CD4-positive, alpha-beta T cell (primary cell): ENCODE measurements at places on chromosomes 12 and 14.

GRCh38 chr12:124194893-124195566, 99.9 kb upstream of the RFLNA start:
- DNase-seq: no peak

GRCh38 chr12:13288937-13289652, 92.6 kb downstream of the EMP1 start:
- no peak for DNase-seq

DNA sequence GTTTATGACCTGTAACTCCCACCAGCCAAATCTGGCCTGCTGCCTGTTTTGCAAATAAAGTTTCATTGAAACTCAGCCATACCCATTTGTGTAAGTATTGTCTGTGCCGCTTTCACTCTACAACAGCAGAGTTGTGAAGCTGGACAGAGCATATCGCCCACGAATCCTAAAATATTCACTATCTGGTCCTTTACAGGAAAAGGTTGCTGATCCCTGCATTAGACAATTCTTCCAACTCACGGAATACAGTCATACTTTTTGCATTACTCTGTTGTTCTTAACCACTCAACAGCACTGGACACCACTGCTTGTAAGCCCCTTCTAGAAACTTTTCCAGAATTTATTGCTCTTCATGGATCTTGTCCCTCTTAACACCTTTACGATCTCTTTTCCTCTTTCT, 435.4 kb downstream of the EGLN3 start:
- DNase-seq: no peak

GRCh38 chr12:68438601-68439000, 106.4 kb upstream of the MDM1 start:
- no peak for DNase-seq

DNA sequence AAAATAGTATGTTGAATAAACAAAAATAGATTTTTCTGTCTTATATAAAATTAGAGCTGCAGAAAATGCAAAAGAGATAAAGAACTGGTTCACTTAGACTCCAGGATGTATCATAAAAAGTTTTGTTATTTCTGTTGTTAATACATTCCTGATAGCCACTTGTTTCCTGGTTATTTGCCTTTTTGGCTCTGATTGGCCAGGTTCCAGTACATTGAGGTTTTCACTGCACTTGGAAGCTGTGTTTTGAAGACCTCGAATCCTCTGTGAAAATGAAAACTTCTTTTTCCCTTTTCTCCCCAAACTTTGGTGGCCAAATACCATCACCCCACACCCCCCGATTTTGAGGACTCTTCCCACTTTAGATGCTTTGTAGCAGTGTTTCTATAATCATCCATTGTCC, 525.3 kb downstream of the MED13L start:
- no peak for DNase-seq

DNA sequence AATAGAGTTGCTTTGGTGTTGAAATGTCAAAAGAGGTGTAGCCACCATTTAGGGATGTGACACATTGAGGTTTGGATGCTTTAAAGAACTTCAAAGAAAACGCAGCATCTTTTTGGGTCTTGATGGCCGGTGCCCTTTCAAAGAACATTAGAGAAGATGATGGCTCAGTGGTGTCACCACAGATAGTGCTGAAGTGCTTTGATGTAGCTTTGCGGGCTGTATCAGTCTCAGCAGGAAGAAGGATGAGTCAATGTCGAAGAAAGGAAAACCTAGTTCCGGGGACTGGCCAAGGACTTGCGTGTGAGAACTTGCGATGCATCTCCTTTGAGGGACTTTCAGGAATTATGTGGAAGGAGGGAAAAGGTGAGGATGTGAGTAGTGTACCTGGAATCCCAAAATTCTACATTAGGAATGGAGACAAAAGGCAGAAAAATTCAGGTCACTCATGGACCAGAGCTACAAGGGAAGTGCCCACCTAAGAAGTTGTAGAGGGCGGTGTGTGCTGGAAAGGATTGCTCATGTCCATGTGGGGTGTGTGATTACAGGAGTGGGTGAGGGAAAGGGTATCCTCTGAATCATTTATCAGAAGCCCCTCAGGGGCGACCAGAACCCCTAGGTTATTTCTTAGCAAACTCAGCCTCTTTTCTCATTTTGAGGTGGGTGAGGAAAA, 39.7 kb upstream of the GZMB start:
- peak; percentile 45 for DNase-seq

DNA sequence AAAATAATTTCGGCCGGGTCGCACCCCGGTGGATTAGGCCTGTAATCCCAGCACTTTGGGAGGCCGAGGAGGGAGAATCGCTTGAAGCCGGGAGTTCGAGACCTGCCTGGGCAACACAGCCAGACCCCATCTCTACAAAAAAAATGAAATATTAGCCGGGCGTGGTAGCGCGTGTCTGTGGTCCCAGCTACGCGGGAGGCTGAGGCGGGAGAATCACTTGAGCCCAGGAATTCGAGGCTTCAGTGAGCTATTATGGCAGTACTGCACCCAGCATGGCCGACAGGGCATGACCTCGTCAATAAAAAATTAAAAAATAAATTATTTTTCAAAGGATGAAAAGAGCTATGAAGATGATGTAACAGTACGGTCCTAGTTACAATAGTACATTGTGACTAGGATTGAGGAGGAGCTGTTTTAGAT, 523 bp downstream of the GTF2H3 start:
- no peak for DNase-seq

GRCh38 chr14:66247662-66248193, 238.4 kb upstream of the CCDC196 start:
- no peak for DNase-seq

DNA sequence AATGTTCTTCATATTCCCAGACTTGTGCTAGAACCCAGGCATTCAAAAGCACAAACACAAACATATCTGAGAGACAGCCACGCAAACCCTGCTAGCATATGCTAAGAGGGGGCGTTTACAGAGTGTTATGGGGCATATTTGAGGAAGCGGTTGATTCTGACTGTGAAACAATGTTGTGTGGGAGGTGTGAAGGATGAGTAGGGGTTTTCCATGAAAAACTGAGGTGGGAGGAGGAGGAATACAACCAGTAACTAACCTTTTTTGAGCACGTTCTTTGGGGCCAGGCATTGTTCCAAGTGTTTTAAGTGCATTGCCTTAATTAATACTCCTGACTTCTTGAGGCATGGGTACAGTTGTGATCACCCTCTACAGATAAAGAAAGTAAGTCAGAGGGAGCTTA, 499.5 kb downstream of the AACS start:
- DNase-seq: no peak

DNA sequence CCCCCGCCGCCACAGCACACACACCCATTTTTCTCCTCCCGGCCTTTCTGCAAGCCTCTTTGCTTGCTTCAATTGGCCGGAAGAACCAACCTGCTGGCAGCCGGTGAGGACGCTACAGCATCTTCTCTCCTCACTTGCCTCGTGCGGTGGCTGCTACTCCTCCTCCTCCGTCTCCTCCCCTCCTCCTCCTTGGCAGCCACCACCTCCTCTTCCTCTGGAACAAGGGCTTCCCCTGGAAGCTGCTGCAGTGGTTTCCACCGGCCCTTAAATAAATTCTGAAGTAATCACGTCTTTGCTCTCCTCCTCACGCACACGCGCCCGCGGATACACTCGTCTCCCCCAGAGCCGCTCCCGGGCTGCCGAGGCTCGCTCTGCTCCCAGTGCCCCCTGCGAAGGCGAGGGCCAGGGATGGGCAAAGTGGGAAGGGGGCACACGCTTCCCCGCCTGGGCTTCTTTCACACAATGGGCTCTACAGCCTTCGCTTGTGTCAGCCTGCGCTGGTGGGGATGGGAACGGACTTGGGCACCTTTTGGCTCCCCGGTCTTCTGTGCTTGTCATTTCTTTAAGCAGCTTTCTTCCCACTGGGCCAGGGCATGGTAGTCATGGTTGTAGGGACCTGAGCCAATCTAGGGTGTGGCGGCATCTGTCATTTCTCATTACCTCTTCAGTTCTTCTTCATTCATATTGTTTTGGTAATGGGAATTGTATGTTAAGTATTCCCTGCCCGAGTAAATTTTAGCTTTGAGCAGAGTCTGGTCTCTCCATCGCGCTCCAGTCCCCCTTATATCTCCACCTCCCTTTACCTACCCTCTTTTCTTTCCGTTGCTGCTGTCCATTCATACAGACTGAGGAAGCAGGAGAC, at the start of gene PPFIA2:
Gene PPFIA2 (minus strand): TSS at position 161 of the 862 bp plus-strand sequence.
- no peak for DNase-seq

- no peak for DNase-seq
Observed at GRCh38 chr12:24778486-24779304, 170.2 kb downstream of the BCAT1 start.

DNA sequence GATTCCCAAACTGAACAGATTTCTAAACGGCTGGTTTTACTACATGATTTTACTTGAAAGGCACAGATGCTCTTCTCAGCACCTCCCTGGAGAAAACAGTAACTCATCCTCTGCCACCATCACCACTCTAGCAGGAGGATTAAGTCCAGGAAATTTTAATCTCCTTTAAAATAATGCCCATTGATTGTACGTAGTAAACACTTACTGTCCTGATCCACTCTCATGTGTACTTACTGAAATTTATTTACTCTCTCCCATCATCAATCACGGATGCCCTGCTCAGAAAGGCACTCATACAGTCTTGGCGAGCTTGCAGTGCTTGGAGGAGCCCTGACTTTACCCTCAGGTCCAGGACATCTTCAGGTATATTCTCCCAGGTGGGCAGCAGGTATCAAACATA, 239.8 kb upstream of the EGLN3 start:
- DNase-seq: no peak
